Stimulated activated CD4-positive, alpha-beta T cell treated with anti-CD3 and anti-CD28 coated beads, Interleukin-12 subunit alpha, Interleukin-12 subunit beta, amount 100 ng/mL, for 4 hours (primary cell): ENCODE measurements at places on chromosomes 6 and 20.

DNA sequence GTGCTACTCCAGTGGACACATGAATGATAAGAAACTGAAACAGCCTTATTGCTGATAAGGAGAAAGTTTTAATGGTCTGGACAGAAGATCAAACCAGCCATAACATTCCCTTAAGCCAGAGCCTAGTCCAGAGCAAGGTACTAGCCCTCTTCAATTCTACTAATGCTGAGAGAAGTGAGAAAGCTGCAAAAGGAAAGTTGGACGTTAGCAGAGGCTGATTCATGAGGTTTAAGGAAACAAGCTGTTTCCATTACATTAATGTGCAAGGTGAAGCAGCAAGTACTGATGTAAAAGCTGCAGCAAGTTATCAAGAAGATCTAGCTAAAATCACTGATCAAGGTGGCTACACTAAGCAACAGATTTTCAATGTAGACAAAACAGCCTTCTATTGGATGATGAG lies 634.4 kb downstream of the KIF16B start:
- DNase-seq, result no peak

DNA sequence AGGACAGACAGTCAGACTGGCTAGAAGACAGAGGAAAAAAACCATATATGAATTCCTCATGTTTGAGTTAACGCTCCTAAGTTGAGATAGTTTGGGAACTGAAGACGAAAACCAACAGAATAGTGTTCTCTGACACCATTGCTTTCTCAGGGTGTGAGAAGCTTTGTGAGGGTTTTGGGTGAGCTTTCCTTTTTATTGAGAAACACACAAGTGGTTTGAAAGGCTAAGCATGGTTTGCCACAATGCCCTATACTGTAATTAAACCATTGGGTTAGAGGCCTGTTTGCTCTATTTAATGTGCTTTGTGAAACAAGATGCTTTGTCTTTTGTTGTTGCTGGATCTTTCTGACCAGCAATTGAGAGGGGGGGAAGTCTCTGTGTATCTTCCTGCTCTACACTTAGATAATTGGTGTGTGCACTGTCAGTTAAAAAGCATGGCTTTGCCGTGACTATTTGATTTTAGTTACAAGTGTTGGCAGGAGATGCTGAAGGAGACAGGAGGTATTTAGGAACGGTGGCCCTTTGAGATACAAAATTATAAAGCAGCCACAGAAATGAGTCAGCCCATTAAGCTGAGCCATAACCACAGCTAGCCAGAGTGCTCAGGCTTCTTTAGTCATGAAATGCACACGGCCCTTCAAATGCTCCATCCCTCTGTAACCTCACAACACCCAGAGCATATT lies 273.0 kb upstream of the PREP start:
- no peak for DNase-seq

DNA sequence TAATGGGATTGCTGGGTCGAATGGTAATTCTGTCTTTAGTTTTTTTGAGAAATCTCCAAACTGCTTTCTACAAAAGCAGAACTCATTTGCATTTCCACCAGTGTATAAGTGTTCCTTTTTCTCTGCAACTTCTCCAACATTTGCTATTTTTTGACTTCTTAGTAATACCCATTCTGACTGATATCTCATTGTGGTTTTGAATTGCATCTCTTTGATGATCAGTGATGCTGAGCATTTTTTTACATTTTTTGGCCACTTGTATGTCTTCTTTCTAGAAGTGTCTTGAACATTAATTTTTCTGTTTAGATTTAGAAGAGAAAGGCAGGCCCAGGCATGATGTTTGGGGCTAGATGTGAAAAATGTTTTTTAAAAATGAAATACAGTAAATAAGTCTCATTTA lies 553.1 kb upstream of the MAN1A1 start:
- no peak for DNase-seq

DNA sequence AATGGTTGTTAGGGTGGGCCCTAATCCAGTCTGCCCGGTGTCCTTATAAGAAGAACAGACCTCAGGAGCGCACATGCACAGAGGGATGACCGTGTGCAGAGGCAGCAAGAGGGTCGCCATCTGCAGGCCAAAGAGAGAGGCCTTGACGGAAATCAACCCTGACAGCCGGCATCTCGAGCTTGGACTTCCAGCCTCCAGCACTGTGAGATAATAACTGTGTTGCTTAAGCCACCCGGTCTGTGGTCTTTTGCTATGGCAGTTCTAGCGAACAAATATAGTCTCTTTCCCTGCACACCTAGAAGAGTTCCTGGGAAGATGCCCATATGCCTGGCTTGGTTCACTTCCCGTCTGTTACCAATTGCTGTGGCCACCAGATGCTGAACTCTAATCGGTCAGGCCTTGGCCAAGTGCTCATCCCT lies 35.3 kb upstream of the PTGIS start:
- no peak for DNase-seq

- DNase-seq, result no peak
Observed at GRCh38 chr6:131999545-132000146, 48.5 kb upstream of the CCN2 start.

GRCh38 chr6:25112322-25112773 lies 166.8 kb upstream of the CARMIL1 start:
- DNase-seq, result no peak

- DNase-seq, result no peak
Observed at GRCh38 chr6:53573299-53573698, 28.4 kb upstream of the GCLC start.

DNA sequence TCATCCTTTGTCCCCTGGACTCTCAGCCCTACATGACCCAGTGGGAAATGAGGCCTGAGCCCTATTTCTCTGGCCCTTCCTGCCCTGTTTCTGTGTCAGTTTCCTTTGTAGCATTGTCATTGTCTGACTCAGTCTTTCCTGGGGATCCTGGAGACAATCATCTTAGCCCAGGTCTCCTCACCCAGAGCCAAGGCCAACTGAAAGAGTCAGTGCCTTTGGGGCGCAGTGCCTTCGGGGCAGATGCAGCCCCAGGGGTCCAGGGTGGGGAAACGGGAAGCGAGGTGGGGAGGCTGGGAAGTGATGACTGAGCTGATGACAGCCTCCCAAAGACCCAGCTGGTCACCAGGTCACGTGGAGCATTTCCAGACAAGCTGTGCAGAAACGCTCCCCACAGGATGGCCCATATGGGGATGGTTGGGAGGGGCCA lies 93.3 kb upstream of the SULF2 start:
- no peak for DNase-seq

GRCh38 chr6:75344455-75344854 lies 59.9 kb upstream of the TMEM30A start:
- no peak for DNase-seq

DNA sequence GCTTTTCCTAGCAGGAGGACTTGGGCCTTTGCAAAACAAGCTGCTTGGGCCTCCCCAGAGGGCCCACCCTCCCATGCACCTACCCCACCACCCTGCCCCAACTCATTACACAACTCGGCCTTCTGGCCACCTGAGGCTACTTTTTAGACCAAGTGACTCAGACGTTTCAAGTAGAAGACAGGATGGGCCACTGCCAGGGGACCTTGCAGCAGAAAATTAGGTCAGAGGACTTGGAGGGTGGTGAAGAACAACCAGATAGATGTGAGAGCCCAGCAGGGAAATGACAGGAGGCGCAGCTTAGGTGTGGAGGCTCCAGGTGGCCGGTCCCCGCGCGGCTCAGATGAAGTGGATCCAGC lies 1.4 kb downstream of the PPP1R3D start:
- no peak for DNase-seq

GRCh38 chr20:50543326-50543725 lies 33.1 kb downstream of the PTPN1 start:
- no peak for DNase-seq

DNA sequence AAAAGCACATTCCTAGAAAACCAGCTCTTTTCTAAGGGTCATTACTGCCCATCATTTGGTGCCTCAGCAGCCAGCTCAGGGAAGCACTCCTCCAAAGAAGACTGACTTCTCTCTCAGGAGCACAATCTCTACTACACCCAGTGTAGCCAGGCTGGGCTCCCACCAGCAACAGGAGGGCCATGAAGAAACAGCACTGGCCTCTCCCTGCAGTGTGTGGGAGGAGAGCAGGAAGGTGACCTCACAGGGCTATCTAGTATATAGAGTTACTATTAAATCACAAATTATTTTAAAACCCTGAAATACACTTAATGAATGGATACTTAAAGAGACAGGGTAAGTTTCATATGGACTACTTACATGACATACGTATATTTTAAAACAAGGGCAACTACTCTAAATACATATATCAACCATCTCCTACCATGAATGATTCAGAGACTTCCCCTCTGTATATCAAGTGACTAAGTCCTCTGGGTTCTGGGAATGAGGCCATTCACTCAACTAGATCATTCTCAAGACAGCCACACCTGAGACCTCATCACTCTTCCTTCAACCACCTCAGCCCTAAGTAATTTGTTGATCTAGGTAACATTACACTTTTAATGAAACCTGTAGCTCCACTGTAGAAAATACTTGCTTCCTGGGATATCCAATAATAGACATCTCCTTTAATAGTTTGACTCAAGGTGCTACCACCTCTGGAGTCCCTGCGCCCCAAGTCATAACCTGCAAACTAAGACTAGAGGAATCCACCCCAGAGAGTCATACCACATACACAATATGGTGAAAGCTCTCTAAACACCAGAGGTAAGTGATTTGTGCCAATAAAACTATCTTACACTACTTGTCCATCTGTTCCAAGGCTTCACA lies 25.2 kb downstream of the TBX18 start:
- no peak for DNase-seq

DNA sequence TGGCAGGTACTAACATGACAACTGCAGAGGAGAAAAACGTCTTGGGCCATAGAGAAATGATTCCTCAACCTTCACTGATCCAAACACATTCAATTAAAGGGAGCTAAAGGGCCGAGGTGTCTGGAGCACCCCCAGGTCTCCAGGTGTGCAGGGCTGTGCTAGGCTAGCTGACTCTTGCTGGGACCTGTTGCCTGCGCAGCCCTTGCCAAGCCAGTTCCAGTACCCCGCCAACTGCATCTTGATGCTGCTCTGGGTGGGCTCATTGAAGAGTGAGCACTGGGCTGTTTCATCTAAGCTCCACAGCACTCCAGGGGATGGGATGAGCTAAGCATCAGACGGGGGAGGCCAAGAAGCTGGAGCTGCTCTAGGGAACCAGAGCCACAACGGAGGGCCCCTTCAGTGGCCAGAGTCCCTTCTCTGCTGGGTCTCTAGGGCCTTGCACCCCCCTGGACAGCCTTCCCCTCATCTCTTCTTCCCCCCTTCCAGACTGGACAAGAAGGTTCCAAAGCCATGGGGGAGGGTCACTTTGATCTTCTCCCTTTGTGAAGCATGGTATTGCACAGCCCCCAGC lies 15.9 kb downstream of the LEMD2 start:
- no peak for DNase-seq

- DNase-seq, result no peak
Observed at GRCh38 chr6:42009844-42010184, 40.5 kb upstream of the TAF8 start.

GRCh38 chr6:94065707-94066337 lies 646.5 kb upstream of the EPHA7 start:
- no peak for DNase-seq
